ENCODE measurements at places on chromosomes 4 and X.

- DNase-seq, result no peak
These were observed 560 bp downstream of the CT47C1 start for GRCh38 chrX:119073200-119073905.

DNA sequence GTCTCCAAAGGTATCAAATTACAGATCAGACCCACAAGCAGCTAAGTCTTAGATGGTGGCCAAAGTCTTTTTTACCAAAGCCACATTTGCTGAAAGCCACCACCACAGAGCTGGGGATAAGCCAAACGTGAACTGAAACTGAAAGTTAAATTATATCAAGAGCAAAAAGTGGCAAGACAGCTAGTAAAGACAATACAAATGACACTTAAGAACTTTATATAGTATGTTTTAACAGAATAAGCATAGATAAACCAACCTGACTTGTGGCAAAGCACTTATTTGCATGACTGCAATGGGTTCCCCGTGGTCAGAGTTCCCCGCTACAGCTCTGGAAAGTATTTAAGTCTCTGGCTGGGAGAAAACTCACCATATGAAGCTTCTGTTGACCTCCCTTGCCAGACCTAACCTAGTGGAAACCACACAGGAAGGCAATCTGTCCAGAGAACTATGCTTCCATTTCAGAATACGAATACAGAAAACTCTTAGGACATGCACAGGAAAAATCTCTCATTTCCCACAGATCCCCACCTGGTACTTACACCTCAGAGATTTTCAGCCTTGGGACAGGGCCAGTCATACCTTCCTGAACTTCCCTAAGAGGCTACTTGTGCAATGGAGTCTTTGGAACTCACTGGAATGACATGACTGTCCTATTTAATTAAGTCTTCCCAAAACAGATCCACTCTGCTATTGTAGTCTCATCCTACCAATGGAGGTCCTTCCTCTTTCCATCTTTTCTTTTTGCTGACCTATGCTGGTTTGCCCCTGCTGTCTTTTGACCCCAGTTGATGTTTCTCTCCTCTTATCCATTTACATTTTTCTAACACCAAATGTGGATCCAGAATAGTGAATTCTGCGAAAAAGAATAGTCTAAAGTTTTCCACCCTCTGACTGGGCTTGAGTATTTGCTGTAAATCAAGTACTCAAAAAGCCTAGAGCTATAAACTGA, 225.1 kb downstream of the NR3C2 start:
- DNase-seq, result peak; percentile 57

- DNase-seq, result no peak
These were observed 12.5 kb downstream of the IGFBP7 start for GRCh38 chr4:57097711-57098110.

DNA sequence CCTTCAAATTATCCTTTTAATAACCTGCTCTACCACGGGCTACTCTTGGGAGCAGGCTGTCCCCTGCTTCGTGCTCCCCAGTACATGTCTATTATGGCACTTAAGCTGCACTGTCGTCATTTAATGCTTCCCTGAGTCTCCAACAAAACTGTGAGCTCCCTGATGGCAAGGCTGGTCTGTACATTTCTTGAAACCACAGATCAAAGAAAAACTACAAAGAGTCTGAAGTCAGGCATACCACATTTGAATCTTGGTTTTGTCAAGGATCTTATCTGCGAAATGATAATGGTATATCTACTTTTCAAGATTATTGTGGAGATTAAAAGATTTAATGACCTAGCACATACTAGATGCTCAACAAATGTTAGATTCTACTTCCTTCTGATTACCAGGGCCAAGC, 45.7 kb downstream of the MAML3 start:
- no peak for DNase-seq

DNA sequence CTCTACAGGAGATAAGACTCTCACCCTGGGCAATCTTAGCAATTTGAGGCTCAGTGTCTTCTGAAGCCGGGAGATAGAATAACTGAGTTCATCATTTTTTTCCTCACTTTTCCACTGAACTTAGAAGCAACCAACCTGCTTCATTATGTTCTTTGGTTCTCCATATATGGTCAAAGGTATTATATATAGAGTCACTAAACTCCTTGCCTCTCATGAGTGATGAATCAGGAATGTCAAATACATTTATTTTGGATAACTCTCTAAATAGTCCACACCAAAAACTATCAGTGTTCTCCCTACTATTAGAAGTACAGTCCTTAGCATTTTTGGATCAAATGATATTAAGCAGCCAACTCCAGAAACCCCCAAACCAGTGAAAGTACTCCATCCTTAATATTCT, 421.5 kb upstream of the EPHA5 start:
- DNase-seq, result no peak

DNA sequence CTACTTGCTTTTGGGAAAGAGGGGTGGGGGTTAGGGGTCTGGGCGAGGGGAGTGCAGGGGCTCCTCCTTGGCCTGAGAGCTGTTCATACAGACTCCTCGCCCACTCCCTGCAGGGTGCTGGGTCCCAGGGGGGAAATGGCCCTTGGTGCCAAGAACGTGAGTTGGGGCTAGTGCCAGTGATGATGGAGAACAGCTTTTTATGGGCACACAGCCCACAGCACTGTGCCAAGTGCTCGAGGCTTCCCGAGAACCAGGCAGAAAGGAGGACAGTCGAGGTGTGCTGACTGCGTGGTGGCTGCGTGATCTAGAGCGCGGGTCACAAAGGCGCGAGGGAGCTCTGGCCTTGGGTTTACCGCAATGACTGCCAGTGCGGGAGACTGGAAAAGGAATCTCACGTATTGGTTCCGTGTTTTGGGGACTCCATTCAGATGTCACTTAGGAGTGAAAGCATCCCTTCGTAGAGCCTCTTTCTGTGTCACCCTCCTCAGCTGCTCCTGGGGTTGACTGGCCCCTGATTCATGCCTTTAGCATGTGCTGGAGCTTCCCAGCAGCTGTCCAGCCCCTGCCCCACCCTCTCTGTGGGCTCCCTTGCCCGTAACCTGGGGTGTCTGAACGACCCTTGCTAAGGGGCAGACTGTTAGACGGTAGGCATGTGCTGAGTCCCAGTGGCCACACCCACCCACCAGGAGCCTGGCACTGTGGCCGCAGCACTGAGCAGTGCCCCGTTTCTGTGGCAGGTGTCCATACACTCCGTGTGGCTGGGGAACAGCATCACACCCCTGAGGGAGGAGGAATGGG, 20.9 kb upstream of the MSANTD1 start:
- no peak for DNase-seq

DNA sequence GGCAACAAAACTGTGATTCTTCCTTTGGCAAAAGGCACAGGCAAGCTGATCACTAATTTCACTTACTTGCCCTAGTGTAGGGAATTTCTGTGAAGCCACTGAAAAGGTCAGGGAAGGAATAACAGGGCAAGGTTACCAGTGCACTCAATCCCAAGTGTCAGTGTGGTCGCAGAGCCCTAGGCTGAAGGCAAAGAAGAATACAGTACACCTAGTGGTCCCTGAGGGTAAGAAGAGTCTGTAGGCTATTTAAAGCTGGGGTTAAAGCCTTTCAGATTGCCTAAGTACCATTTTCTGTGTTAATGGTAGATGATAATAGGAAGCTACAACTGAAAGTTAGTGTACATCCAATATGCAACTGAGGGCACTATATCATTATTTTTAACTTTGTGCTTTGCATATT, 173.6 kb upstream of the NRK start:
- DNase-seq, result no peak

GRCh38 chrX:131779741-131780140, 235.9 kb downstream of the OR13H1 start:
- DNase-seq, result no peak

GRCh38 chrX:51440365-51440764, 56.0 kb downstream of the NUDT11 start:
- DNase-seq, result no peak

DNA sequence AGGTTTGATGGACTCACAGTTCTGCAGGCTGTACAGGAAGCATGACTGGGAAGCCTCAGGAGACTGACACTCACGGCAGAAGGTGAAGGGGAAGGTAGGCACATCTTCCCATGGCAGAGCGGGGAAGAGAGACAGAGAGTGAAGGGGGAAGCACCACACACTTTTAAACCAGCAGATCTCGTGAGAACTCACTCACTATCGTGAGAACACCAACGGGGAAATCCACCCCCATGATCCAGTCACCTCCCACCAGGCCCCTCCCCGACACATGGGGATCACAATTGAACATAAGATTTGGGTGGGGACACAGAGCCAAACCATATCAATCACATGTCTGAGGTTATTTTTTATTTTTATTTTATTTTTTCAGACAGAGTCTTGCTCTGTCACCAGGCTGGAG, 4.9 kb upstream of the NAT8L start:
- no peak for DNase-seq

- DNase-seq, result no peak
These were observed 114.1 kb downstream of the MXRA5 start for GRCh38 chrX:3232262-3232923.

DNA sequence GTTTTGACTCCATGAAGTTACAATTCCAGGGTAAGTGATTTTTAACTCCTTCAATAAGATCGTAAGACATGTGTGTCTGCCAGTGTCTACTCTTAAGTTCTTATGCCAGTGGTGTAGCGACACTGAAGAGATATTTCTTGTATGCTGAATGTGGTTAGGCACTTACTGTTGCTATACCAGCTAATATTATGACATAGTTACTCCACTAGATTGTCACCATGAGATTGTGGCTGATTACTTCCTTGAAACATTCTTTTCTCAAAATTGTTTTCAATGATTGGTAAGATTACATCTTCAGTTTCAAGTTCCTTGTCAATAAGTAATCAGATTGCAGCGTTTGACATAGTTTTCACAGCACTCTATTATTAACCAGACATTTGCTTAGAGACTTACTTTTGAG, 60.6 kb upstream of the PAGE5 start:
- peak; percentile 48 for DNase-seq

- no peak for DNase-seq
These were observed 1017.1 kb upstream of the HS3ST1 start for GRCh38 chr4:12445711-12446235.

DNA sequence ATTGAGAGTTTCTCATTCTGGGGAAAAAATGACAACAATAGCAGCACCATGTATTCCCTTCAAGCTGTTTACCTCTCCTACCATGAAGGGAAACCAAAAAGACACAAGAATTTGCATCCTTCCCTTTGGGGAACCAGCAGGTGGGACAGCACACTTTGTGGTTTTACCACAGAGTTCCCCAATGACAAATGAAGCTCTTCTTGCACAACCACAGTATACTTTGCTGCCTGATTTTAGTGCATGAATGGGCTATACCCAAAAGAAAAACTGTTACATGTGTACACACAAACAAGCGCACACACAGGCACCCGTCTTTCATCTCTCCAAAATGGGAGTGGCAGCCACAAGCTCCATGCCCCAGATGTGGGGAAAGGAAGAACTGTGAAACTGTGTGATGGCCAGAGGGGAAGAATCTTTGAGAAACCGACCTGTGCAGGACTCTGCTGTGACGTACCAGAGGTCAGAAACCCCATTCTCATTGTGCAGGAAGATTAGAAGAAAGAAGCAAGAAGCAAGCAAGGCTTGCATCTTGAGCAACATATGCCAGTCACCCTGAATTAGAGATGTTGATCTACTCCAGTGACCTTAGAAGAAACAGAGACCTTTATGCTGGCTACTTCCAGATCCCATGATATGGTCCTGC, 2.7 kb upstream of the MAML3 start:
- DNase-seq, result peak; percentile 69

DNA sequence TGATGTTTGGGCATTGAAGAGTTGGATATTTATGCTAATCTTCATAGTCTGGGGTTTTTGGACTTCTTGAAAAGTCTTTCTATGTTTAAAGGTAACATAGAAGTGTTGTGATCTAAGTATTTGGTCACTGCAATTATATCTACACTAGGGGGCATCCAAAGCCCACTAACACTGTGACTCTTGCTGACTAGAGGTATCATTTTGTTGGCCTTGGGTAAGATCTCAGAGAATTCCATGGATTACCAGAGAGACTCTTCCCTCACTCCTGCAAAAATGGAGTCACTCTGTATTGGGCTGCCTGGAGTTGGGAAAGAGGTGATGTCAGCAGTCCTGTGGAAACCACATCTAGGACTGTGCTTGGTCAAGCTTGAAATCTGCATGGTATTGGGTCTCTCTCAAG, 1077.6 kb downstream of the FAM133A start:
- no peak for DNase-seq

DNA sequence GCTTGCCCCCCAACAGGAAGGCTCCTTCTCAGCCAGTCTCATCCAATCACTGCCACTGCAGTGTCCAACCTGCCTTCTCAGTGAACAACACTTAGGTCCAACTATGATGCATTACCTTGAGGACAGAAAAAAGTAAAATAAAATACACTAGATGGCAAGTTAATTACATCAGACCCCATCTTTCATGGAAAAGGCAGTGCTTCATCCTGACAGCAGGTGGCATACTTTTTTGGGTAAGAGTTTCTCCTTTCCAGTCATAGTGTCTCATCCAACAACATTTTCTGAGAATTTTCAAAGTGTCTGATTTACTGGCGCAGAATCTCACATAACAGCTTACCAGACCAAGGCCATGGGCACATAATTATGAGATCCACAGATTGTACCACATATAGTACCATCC, 1742.8 kb downstream of the PCDH7 start:
- DNase-seq, result peak; percentile 37

DNA sequence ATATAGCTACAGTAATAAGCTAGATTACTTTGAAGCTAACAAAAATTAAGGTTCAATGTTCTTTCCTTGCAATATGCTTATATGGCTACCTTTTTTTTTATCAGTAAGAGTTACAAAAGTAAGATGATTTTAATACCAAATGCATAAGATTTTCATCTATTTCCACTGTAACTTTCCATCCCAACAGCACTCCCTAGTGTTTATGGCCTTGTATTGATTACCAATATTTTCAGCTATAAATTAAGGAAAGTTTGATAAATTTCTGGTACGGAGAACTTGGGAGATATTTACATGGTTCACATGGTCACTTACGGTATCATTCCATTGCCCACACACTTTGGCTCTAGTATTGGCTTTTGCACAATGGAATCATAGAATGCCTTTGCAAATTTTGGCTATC, 448.9 kb upstream of the PABPC4L start:
- no peak for DNase-seq

GRCh38 chr4:33071535-33071934, 2351.4 kb downstream of the PCDH7 start:
- no peak for DNase-seq

GRCh38 chr4:90580326-90580725, 453.1 kb downstream of the CCSER1 start:
- DNase-seq, result no peak

Data from MV-4-11 (cell line).